ENCODE measurements at places on chromosomes 4 and X.
A peak's percentile ranks its signal among the peaks of the same experiment; 100 is the strongest.

DNA sequence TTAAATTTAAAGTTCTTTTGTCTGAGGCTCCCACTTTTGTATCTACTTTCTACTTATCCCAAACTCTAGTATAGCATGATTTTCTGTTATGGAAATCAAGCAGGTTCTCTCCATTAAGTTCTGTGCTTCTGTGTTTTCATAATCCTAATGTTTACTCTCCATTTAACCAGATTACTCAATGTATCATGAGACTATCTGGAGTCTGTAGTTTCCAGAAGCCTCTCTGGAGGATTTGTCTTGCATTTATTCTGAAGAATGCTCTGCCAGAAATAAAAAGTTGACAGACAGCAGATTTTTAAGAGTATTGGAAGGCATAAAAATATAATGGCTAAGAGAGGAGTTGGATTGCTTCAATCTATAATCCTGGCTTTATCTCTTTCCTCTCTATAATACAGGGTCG, 39.2 kb upstream of the PLS3 start:
- DNase-seq, result no peak

- no peak for DNase-seq
Measured at GRCh38 chr4:48234575-48234974, 35.1 kb downstream of the TEC start.

GRCh38 chrX:7711167-7711566, 131.8 kb upstream of the VCX start:
- no peak for DNase-seq

- DNase-seq, result no peak
Measured at GRCh38 chr4:24963277-24963676, 50.4 kb upstream of the CCDC149 start.

- DNase-seq, result no peak
Measured at GRCh38 chr4:188012426-188012945, 16.9 kb downstream of the ZFP42 start.

- DNase-seq, result peak; percentile 76
Measured at GRCh38 chrX:12956704-12957534, 18.0 kb upstream of the TMSB4X start.

DNA sequence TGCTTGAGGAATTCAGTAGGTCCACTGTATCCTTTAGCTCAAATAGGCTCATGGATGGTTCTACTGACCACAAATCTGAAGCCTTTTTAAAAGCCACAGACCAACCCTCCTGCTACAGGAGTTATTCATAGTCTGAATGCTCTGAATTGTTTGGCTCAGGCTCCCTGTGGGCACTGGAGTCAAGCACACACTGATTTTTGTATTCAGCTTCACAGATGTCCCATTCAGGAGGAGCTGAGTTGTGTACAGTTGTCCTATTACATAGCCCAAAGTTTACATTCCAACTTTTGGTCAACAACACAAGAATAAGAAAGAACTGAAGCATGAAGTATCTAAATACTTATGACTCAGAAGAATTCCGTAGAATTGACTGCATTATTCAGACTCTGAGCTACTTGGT, 243.9 kb downstream of the UNC5C start:
- peak; percentile 8 for DNase-seq

GRCh38 chrX:104988038-104988437, 232.5 kb downstream of the TEX13A start:
- DNase-seq, result no peak

GRCh38 chr4:152680988-152681603, 1.3 kb upstream of the TMEM154 start:
- DNase-seq, result peak; percentile 95

DNA sequence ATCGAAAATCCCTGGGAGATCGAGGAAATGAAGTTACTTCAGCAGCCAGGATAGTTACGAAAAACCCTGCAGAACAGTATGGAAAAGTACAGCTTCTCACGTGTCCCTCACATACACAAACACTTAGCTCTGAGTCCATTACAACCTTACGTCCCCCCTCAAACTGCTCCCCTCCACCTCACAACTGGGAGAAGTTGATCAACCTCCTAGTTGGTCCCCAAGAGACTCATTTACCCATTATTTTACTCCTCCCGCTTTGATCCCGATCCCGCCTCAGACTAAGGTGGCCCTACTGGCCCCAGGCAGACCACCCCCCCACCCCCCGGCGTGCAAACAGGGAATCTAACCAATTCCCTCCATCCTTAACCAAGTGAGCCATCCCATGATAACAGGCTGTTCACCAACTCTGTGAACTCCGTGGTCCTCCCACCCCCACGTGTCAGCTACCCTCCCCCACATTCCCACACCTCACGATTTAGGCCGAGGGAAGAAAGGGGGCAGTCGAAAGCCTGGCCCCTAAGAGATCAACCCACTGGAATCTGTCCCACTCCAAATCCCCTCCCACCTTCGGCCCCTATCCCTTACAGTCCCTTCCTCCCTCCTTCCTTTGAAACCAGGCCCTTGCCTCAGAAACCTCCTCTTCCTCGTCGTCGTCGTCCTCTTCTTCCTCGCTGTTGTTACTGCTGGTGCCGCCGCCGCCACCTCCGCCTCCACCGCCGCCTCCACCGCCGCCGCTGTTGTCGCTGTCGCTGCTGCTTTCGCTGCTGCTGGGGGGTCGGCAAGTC, 755 bp downstream of the ANKRD17 start:
- DNase-seq, result peak; percentile 56

GRCh38 chrX:1300449-1300848, 31.8 kb downstream of the CSF2RA start:
- no peak for DNase-seq

- DNase-seq, result no peak
Measured at GRCh38 chrX:42128020-42128419, 204.7 kb upstream of the CASK start.

DNA sequence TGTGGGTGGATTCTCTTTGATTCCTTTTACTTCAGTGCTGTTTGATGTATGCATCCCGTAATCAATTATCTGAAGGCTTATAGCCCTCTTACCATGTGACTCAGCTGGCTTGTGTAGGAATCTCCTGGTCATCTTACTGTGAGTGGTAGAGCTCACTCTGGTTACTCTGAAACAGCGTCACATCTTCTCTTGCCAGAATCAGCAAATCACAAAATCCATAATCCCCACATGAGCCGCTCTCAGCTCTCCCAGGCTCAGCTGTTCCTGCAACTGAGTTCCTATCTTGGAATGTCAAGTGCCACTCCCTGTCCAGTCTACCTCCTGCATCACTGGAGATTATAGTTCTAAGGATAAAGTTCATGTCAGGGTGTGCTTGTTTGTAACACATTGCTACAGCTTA, 278.0 kb downstream of the FBXO8 start:
- no peak for DNase-seq

DNA sequence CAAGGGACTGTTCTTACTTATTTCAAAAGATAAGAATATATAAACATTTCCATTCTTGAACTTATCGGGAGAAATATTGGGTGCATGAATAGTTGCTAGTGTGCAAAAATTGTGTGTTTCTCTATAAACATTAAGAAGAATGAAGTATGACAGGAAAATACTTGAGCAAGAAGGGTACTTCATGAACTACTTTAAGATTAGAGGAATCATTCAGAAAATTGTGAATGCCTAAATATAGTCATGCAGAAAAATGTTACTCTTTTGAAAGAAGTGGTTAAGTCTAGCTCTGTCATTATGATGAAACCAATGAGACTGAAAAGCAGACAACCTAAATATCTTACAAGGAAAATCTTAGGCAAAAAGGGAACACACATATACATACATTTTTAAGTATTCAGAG, 207.8 kb upstream of the PCDH18 start:
- peak; percentile 31 for DNase-seq

DNA sequence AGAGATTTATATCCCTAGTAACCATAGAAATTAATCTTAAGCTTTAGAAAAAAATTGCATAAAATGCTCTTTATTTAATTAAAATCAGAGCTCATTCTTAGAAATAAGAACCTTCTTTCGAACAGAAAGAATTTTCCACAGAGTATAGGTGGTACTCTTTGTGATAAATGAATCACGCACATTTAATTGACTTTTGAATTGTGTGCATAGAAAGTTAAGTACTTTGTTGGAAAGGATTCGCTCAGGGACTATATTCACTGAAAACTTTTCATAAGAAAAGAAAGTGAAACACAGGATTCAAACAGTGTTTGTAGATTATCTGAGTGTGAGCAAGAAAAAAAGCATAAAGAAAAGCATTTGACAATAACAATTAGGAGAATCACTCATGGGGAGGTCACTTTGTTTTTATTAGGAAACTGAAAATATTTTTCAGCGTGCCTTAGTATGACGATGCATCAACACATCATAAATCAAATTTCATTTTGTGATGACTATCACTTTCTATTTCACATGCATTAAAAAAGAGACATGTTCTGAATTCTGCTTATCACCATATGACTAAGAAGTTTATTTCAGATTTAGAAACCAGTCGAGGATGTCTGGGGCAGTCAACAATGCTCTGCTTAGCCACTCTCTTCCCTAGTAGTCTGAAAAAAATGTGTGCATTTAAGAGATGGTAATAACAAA, 49.5 kb downstream of the STX18 start:
- peak; percentile 69 for DNase-seq

DNA sequence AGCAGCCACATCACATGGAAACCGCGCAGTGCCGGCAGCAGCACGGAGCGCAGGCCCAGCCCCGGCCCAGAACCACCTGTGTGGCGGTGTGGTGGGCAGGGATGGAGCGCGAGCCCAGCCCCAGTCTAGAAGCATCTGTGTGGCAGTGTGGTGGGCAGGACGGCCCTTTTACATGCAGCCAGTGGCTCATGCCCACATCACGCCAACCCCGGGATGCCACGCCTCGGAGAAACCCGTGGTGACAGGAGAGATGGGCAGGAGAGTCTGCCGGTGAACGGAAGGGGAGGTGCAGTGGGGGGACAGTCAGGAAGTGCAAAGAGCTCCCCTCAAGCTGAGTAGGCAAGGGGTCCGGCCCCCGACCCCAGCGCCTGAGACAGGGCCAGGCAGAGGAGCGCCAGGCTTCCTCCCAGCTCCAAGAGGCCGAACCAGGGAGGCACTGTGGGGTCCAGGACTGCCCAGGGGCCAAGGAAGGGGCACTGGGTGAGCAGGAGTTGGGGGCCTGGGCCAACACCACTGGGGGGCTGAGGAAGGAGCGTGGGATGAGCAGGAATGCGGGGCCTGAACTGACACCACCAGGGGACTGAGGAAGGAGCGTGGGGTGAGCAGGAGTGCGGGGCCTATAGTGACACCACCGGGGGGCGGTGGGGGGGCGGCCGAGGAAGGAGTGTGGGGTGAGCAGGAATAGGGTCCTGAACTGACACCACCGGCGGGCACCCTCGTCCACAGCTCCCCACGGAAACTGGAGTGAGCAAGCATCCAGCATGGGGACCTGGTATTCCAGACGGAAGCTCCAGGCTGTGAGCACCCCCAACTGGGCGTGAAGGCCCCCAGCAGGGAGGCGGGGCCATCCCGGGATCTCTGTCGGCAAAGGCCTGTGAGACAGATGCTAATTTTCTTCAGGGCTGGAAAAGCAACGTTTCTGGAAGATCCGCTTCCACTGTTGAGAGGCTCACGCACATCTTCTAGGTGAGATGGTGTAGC, 28.8 kb downstream of the GAK start:
- DNase-seq, result no peak

GRCh38 chr4:17189401-17189720, 290.9 kb upstream of the LDB2 start:
- DNase-seq, result peak; percentile 75

GRCh38 chr4:90215286-90215685, 88.1 kb downstream of the CCSER1 start:
- no peak for DNase-seq

GRCh38 chr4:176575141-176575730, 217.5 kb downstream of the VEGFC start:
- peak; percentile 7 for DNase-seq

DNA sequence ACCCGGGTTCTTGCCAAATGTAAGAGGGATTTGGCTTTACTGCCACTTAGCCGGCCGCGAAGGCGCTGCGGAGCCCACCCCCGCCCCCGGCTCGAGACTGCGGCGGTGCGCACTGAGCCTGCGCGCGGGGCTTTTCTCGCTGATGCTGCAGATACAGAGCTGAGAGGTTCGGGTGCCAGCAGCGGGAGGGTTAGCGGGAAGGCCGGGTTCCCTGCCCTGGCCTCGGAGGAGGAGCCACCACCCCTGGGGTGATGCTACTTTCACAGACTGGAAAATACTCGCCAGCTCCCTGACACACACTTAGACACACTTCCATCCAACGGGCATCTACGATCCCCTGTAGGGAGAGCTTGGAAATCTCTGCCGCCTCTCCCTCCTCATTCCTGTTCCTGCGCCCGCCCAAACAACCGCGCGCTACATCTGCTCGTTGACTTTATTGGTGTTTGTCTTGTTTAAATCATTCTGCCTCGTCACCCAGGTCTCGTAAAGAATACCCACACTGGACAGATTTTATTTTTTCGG, 2.1 kb upstream of the PCDH7 start:
- DNase-seq, result peak; percentile 57

DNA sequence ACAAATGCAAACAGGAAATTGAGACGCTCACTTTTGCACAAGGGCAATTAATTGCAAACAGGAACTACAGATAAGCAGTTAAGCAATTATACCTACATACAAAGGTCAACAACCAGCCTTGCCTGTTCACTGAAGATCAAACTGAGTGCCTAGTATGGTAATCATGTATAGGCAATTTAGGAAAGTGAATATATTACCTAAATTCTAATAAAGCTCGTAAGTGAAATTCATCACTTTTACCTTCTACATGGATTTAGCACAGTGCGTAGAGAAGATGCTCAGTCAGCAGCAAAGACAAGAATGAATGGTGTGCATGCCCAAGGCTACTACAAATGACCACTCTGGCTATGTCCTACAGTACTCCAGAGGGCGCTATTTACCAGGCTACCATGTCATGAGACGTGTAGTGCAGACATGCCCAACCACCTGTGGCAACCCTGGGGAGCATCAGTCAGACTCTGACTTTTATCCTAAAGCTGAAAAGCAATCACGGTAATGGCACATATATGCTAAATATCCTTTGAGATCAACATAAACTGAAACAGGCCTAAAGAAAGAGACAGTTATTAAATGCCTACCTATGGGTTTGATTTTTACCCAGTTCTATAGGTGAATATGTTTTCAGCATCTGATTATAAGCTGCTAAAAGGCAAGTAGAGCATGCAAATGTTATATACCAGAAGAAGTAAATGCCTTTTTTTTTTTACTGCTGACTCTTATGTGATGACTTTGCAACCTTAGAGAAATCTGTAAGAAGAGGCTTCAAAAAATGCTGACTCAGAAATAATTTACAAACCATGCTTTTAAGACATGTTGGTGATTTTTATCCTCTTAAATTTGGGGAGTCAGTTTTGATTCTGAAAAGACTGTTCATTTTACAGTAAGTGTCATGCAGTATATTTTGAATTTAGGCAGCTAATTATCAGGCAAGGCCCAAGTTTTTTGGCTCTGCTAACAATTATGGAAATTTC, 178.0 kb downstream of the PPP3CA start:
- peak; percentile 58 for DNase-seq

- peak; percentile 73 for DNase-seq
Measured at GRCh38 chr4:38308728-38309311, 348.6 kb downstream of the PTTG2 start.

DNA sequence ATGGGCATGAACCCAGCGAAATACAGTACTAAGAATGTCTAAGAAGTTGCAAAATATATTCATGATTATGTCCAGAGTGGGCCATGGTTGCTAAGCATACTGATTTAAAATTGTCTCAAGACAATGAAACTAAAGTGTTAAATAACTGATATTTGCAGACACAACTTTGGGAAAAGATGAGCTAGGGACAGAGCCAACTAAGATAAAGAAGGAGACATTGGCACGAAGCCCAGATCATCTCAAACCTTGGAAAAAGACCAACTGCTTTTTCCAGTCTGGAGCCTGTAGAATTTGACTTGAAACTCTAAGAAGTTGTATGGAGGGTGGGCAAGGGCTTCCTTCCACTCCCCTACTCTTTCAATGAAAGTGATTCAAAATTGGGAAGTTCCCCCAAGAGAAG, 108.5 kb upstream of the GLRA2 start:
- no peak for DNase-seq
